Mesendoderm (in vitro differentiated cells): ENCODE measurements at places on chromosomes 5 and 9.
A peak's percentile ranks its signal among the peaks of the same experiment; 100 is the strongest.

- DNase-seq: no peak
Observed at GRCh38 chr5:77430726-77431125, 61.4 kb downstream of the WDR41 start.

DNA sequence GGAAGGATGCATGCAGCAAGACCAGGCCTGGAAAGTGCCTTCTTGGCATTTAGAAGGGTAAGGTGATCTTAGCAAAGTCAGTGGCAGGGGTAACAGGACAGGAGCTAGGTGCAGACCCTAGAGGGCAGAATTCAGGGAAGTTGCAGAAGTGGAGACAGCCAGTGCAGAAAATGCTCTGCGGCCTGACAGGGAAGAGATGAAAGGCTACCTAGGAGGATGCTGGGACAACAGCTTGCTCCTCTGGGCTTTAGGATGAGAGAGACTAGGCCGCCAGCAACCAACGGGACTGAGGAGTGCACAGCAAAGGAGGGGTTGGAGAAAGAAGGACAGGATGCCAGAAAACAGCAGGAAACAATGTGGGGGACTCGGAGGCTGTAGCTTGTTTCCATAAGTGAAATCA, 219.9 kb downstream of the FSTL4 start:
- no peak for DNase-seq

DNA sequence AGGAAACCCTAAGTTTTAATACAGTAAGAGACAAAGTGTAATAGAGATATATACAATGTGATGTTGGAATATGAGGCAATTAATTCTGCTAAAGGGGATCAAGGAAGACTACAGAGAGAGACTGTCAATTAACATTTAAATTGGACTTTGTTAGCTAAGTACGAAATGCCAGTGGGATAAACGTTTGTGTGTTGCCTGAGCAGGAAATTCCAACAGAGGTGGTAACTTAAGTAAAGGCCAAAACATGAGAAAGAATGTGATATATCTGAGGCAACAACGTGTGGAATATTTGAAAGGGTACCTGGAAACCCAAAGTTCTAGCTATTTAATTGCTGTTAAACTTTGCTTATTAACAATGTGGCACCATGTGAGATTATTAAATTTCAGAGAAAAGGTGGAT, 1666.9 kb upstream of the WWC1 start:
- peak; percentile 87 for DNase-seq

- no peak for DNase-seq
Observed at GRCh38 chr9:14903040-14903439, 7.2 kb downstream of the FREM1 start.

- DNase-seq: no peak
Observed at GRCh38 chr9:113851873-113852272, 24.2 kb upstream of the ZNF618 start.
